ENCODE measurements at places on chromosomes 4 and X. TPM values are rescaled to one million over a fixed set of nuclear protein-coding genes. Genes with fewer than 3 reads are reported as not detected.

GRID2 gene
- not detected for total RNA-seq

TKTL1 gene
- not detected for total RNA-seq

WDR17 gene
- 3.7 TPM for total RNA-seq

ADH1A gene
- not detected for total RNA-seq

CBLL2 gene
- total RNA-seq: not detected

ZNF827 gene
- 16.6 TPM for total RNA-seq

PRKG2 gene
- 2.3 TPM for total RNA-seq

IL1RAPL2 gene
- total RNA-seq: not detected

C4orf50 gene
- not detected for total RNA-seq

ACOX3 gene
- total RNA-seq: 37.4 TPM

RIPPLY1 gene
- not detected for total RNA-seq

ANKRD50 gene
- 14.8 TPM for total RNA-seq
